NCI-H1694 treated with DMSO at 0.1 percent for 48 hours (cell line): ENCODE measurements at places on chromosomes 11 and 22.
A peak's percentile ranks its signal among the peaks of the same experiment; 100 is the strongest.

DNA sequence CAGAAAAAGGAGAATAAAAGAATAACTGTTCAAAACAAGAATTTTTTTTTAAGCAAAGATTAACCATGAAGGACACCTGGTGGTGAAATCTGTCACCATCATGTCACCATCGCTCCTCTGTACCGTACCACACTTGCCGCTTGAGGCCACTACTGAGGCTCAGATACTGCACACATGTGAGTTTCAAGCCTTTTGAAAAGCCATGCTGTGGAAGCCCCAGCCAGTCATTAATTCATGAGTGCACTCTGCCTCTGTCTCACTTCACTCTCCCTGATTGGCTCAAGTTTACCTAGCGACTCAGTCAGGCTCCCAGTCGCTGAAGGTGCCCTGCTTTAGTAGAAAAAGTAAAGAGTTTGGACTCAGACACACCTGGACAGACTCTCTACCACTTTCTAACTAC is 6.6 kb upstream of the MS4A12 start:
- DNase-seq, result peak; percentile 5

DNA sequence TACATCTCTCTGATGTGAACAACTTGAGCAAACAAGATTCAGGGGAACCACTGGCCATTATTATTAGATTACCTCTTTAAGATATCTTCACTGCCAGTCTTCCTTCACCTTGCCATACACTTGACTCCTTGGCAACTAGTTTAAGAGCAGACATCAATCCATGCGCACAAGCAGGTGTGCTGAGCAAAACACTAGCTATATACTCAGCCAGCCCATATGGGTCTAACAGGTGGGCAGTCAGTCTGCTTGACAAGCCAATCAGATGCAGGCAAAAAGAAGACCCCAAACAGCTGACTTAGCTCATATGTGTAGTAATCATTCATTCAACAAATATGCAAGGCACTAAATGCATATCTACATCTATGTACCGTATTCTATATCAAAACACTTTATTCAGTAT is 101.2 kb downstream of the SIK3 start:
- DNase-seq, result no peak

DNA sequence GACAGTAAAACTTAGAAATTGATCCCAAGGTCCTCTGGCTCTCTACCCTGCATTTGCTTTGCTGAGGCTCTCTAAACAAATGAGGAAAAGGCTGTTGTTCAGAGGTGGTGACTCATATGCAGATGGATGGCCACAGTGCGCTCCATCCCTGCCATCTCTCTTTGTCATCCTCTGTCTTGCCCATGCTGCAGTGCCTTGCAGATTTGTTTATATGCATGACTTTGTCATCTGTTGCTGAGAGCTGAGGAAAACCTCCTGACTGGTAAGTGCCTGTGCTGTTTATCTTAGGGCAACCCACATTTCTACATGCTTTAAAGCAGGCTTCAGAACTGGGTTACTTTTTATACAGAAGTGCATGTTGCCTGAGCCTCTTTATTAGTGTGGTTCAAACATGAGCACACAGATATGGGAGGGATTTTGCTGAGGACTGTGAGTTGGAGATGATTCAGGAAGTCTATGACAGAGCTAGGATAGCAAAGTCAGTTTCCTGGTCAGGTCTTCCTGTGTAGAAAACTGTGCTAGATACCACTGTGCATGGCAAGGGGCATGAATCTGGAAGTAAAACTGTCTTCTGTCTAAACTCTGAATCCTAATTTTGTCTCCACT is 57.4 kb downstream of the JAM3 start:
- DNase-seq, result no peak

- no peak for DNase-seq
These were observed 14.4 kb downstream of the FADS2 start for GRCh38 chr11:61842528-61842820.

DNA sequence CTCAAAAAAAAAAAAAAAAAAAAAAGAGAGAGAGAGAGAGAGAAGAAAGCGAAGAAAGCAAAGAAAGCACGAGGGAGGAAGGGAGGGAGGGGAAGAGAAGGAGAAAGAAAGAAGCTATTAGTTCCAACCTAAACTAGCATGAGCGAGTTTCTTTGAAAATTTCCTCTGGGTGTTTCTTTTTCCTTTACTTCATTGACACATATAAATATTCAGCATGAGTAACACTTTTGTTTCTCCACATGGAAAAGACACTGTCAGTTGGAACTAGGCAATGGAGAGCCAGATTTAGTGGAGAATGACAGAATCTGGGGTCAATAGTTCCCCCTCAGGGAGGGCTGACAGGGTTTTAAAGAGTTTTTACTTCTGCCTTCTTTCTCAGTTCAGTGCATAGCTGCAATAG is 257.4 kb downstream of the DDX10 start:
- DNase-seq, result no peak

DNA sequence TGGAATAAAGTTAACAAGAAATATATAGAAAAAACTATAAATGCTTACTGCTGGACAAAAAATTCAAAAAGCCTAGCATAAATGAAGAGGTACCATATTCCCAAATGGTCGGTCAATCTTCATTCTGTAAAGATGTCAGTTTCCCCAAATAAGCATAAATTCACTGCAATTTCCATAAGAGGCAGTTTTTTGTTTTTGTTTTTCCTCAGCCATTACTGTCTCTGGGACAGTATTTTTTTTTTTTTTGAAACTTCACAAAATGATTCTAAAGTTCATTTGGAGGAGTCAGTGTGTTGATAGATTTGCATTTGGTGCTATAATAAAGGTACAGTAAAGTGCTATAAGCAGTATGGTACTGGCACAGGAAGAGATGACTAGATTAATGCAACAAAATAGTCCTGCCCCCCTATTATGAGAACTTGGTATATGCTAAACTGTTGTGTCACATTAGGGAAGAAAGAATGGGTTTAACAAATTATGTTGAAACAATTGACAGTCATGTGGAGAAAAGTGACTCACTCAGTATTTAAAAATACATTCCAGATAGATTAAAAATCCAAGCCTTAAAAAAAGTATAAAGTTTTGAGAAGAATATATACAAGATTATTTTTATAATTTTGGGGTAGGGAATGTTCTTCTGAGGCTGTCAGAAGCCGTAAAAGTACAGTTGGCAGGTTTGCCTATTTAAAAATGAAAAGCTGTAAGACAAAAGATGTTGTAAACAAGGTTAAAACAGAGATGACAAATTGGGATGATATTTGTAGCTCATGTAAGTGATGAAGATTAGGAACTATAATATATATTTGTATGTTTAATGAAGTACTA is 2.6 kb upstream of the FTH1 start:
- no peak for DNase-seq

DNA sequence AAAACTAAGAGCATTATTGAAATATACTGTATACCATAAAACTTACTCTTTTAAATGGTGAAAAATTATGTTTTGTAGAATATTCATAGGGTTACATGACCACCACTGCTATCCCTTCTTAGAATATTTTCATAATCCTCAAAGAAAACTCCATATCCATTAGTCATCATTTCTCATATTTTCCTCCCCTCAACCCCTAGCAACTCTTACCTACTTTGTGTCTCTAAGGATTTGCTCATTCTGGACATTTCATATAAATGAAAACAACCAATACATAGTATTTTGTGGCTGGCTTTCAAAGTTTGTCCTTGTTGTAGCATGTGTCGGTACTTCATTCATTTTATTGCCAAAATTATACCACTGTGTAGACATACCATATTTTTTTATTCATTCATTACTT is 863.8 kb downstream of the KCNA4 start:
- DNase-seq, result no peak

GRCh38 chr11:13984616-13985450 is 22.3 kb downstream of the SPON1 start:
- DNase-seq, result no peak
